ENCODE measurements at places on chromosomes 11 and 22.

DNA sequence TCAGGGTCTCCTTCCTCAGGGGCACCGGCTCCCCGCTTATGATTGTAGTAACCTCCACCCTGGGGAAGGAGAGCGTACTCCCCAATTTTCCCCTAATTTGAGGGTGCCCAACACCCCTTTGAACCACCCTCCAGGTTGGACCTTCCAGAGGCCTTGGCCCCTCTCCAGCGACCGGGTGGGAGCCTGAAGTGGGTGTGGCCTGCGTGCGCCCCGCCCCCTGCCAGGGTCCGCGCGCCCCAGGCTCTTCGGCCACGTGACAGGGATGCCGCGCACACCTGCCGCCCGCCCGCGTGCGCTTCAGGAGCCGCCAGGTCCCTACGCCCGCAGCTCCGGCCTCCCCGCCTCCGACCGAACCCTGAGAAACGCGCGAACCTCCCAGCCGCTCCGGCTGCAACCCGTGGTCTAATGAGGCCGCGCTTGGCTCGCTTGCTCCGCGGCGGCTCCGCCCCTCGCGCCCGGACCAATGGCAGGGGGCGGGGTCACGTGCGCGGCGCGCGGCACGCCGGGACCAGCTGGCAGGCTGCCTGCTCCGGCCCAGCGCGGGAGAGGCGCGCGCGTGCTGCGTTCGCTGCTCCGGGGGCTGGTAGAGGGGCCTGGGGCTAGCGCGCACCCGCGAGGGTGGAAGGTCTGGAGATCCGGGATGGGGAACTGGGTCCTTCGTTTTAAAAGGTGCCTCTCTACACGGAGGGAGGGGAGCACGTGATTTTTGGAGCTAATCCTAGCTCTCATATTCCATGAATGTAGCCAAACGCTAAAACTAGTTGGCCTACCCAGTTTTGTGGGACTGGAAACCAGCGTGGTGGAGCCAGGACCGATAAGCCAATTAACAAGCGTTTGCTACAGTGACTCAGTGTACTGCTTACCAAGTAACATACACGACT lies at the start of gene FOXRED2:
TSS of gene FOXRED2 (minus strand) at position 404 of the 881 bp plus-strand sequence. CDS start 618 bp downstream, outside the sequence.
- peak; percentile 83 for ATAC-seq

DNA sequence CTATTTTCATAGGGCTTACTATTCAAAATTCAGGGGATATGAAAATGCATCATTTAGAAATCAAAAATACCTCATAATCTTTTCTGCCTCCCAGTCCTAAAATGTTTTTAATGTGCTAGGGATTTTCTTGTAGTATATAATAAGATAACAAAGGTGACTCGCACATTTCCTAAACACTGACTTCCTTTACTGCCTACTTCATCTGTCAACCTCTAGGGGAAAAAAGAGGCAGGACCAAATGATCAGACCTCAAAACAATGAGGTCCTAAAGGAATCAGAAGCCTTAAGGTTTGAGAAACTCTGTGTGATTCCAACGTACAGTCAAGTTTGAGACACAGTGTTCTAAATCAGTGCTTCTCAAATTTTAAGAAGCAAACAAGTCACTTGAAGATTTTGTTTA lies 56.1 kb upstream of the POU2AF2 start:
- ATAC-seq, result no peak

- ATAC-seq, result peak; percentile 94
These were observed 176.3 kb upstream of the TMEM45B start for GRCh38 chr11:129639300-129639699.

GRCh38 chr11:15161790-15162189 lies 47.1 kb downstream of the INSC start:
- no peak for ATAC-seq

DNA sequence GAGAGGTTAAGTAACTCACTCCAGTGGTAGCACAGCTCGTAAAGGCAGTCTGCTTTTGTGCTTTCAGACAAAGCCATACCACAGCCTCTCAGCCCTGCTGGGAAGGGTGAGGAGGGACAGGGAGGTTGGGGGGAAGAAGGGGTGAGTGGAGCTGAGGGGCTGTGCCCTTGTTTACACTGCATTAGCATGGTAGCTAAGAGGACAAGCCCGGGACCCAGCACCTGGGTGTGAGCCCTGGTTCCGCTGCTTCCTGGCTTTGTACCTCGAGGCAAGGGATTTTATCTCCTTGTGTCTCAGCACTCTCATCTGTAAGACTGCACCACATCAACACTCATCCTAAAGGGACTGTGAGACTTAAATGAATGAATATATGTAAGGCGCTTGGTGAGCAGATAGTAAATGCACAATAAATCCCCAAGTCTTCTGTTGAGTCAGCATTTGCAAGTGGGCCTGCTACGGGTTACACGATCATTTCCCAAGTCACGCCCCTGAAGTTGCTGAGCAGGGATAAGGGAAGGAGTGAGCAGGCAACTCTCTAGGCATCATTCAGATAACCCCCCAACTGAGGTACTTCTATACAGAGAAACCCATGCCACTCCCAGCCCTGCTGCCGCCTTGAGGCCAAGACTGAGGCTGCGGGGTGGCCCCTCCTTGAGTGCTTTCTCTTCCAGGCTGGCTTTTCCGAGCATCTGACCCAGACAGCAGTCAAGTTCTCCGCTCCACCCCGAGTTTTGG lies 7.5 kb downstream of the RASD2 start:
- peak; percentile 49 for ATAC-seq

GRCh38 chr11:131037873-131038272 lies 121.6 kb upstream of the SNX19 start:
- ATAC-seq, result no peak

DNA sequence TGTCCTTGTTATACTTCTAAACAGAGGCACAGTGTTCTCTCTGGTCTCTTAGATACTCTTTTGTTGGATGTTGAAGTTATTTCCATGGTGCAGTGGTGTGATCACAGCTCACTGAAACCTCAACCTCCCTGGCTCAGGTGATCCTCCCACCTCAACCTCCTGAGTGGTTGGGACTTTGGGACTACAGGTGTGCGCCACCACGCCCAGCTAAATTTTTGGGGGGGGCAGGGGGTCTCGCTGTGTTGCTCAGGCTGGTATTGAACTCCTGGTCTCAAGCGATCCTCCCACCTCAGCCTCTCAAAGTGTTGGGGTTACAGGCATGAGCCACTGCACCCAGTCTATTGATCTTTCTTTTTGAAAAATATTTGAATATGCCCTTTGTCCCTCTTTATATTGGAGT lies 14.9 kb downstream of the ZNF74 start:
- ATAC-seq, result no peak

- ATAC-seq, result no peak
These were observed 935 bp downstream of the LAMTOR1 start for GRCh38 chr11:72102162-72102561.

DNA sequence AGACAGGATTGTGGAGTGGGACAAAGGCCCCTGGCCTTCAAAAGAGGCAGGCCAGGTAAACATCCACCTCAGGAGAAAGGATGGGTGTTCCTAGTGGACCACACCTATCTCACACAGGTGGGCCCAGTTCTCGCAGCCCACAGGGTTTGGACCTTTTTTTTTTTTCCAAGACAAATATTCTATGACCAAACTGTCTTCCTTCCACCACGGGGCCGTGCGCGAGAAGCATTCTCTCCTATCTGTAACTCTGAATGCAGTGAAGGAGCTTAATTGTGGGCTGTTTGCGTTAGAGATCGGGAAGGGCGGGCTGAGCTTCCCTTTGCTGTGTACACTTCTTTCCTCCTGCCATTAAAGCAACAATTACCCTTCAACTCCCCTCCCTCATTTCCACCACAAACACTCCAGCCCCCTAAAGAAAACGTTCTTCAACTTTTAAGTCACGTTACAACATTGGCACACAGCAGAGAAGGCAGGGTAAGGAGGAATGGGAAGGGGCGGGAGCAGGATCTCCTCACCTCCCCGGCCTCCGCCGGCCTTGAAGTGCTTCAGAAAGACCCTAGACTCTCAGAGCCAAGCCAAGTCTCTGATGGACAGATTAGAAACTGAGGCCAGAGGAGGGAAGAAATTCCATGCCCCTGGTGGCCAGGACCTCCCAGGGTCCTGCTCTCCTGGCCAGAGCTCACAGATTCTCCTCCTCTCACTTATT lies 238.4 kb downstream of the BUD13 start:
- no peak for ATAC-seq

- ATAC-seq, result no peak
These were observed 12.5 kb upstream of the MYRF start for GRCh38 chr11:61739966-61740365.

GRCh38 chr11:126332221-126332711 lies 23.2 kb upstream of the ST3GAL4 start:
- ATAC-seq, result peak; percentile 92

DNA sequence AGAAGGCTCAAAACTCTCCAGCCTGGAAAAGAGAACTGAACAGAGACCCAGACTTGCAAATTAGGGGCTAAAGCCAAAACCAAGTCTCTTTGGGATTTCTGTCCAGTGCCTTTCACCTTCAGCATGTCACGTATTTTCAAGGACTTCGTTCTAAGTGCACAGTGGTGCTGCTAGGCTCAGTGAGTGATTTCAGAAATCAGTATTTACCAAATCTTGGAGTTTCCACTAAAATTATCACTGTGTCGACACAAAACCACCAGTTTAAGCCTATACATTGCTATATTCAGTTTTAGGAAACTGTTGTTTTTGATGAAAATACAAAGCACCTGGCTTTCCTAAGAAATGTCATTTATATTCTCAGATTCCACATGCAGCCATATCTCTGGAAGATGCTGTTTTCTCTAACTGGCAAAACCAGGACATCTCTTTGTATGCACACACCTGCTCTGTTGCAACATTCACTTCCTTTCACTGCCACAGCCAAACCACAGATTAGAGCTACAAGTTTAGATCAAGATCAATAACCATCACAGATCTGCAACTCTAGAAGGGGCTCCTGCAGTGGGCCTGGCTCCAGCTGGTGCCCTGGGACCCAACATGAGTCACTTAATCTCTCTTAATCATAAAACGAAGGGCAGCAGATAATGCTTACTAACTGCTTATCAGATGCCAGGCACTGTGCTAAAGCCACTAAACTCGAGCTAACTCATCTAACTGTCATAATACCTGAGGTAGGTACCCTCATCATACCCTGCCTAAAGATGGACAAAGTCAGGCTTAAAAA lies 22.3 kb downstream of the SMCO4 start:
- peak; percentile 18 for ATAC-seq

All from SK-N-SH treated with all-trans-retinoic acid at 6 μM for 48 hours (cell line).